ENCODE measurements at places on chromosomes 5 and 9. TPM values are rescaled to one million over a fixed set of nuclear protein-coding genes. Genes with fewer than 3 reads are reported as not detected.

DNA sequence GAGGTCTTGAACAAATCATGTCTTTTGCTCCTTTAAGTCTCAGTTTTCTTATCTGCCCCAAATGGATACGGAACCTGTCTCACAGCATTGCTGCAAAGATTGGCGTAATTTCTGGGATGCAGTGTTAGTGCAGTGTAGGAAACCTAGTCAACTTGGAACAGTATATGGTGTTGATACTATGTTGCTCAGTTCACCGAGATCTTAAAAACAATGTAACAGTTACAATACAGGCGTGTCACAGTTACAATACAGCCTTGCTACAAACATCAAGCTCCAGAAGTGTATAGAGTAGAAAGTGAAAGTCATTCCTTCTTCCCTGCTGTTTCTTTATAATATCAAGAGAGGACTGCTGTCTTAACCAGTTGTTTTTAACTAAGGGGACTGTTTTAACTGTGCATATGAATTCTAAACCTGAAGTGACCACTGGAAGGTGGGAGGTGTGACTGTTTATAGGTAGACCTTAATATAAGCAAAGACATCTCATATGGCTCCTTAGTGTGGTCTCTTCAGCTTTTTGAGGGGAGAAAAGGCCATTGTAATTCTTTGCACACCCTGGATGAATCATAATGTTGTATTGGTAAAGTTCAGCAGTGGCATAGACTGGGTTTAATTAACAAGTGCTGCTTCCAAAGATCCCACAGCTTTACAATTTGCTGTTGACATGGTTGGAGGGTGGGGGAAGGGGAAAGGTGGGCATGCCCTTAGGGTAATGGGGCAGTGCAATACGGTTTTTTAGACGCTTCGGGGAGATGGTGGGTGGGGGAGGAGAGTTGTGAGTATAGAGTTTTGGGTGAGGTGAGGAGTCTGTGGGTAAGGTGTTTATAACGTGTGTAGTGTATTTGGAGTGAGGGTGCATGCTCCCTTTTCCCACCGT lies 12.9 kb downstream of the PRRC2B start:
- DNase-seq: no peak

- no peak for DNase-seq
Observed at GRCh38 chr9:127917603-127918002, 762 bp upstream of the ST6GALNAC4 start.

DNA sequence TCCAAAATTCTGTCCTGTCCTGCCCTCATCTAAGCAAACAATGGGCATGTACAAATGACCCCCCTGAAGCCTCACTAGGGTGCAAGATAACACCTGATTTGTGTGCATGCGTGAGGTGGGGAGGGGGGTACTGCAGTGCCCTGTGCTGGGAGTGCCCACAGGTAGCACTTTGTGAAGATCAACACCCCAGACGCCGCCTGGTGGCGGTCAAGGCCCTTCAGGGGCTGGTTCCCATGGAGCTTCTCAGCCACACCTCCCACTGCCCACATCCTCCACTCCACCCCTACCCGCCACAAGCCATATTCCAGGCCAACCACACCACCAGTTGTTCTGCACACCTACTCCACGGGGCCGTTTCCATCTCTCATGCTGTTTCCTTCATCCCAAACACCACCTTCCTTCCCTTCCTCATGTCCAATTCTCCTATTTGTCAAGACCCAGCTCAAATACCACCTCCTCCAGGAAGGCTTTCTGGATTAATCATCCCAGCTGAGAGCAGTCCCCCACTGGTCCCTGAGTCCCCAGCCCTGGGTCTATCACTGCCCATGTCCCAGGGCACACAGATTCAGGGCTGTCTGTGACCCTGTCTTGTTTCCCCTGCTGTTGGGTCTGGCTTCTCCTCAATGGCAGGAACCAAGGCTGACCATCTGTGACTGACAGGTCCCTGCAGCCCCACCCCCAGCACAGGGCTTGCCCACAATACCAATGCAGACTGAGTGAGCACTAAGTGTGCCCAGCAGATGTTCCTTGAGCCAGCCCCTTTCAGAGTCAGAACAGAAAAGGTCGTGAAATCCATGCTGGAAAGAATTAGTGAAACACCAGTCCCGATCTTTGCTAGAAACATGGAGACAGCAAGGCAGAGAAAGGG lies 178.4 kb downstream of the PAX5 start:
- DNase-seq: no peak

- DNase-seq: no peak
Observed at GRCh38 chr5:136084698-136085097, 47.9 kb upstream of the SMAD5 start.

- DNase-seq: no peak
Observed at GRCh38 chr5:126268697-126269315, 154.4 kb upstream of the GRAMD2B start.

DNA sequence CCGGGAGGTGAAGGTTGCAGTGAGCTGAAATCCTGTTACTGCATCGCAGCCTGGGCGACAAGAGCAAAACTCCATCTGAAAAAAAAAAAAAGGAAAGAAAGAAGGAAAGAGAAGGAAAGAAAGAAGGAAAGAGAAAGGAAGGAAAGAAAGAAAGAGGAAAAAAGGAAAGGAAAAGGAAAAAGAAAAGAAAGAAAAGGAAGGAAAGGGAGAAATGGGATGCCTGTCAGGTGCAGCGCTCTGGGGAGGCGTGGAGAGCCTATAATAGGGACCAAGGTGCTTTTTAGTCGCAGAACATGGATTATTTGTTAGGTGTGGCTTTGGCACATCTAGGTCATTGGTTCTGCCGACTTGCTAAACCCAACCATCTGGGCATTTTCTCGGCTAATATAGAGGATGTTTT lies 17.9 kb downstream of the EXOSC2 start:
- DNase-seq: no peak

DNA sequence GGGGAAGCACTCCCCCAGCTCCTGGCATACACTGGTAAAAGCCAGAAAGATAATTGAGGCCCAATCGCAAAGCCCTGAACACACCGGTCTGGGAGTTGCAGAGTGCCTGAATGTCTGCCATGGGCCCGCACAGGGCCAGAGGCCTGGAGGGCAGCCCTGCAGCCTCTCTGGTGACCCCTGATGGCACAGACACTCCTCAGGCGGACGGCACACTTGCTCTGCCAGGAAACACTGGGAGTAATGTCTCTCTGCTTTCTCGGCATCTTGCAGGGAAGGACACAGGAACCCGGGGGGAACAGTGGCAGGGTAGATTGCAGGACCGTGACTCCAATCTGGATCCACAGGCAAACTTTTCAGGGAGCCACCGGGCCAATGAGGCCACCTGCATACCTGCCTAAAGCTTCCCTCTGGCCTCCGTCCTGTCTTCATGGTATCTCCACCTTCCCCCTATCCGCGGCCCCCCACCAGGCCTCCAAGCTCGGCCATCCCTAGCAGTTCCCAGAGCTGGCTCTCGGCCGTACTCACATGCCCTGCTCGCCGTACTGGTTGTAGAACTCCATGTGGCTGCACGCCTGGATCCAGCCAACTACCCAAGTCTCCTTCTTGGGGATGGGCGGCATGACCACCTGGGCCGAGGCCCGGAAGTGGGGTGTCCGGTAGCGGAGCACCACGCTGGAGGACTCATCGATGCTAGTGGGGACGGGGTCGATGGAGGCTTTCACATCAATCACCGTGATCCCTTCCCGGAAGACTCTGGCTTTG lies 797 bp downstream of the FAM78A start:
- DNase-seq: peak; percentile 42

- DNase-seq: no peak
Observed at GRCh38 chr9:130045725-130046450, 2.9 kb upstream of the FNBP1 start.

- DNase-seq: no peak
Observed at GRCh38 chr5:58800356-58800755, 217.5 kb downstream of the RAB3C start.

DNA sequence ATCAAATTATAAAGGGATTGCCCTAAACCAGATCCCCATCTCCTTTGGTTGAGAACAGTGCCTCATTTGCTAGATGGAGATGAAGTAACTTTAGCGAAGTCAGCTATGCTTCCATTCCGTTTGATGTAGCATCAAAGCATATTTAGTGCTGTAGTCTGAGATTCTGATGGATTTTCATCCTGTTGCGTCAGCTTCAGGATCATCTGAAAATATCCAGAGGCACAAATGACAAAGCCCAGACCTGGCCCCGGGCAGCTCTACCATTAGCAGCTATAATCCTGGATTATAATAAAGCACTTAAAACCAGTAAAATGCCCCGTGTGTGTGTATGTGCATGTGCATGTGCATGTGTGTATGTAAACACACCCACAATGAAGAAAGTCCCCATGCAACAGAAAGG lies 44.7 kb downstream of the ERAP1 start:
- no peak for DNase-seq

- no peak for DNase-seq
Observed at GRCh38 chr5:14036947-14037346, 92.5 kb upstream of the DNAH5 start.

KCNT1 gene
- total RNA-seq: 0.16 TPM

ICE1 gene
- 29.4 TPM for total RNA-seq

TLX3 gene
- not detected for total RNA-seq

CDH6 gene
- total RNA-seq: not detected

FBXO10 gene
- 106 TPM for total RNA-seq

SPINK4 gene
- not detected for total RNA-seq

Measured in myocyte (in vitro differentiated cells).